ENCODE measurements at places on chromosomes 3 and 15. TPM values are rescaled to one million over a fixed set of nuclear protein-coding genes. Genes with fewer than 3 reads are reported as not detected.

The SCAMP5 gene
- not detected for polyA plus RNA-seq

GRCh38 chr3:132911741-132912415 is 126.3 kb upstream of the TMEM108 start:
- no peak overlapping the region for H3K4me3 ChIP-seq
- H3K4me1 ChIP-seq = no peaks in the 10 kb centered on the region
- H3K36me3 ChIP-seq = no peaks in the 10 kb centered on the region
- H3K27me3 ChIP-seq = no peaks in the 10 kb centered on the region
- no peak overlapping the region for H3K27ac ChIP-seq

- H3K36me3 ChIP-seq = no peaks in the 10 kb centered on the region
- no peak overlapping the region for H3K4me3 ChIP-seq
- peaks cover 3% of the 10 kb centered on the region for H3K27me3 ChIP-seq
- no peak overlapping the region for H3K27ac ChIP-seq
- no peak for DNase-seq
- no peaks in the 10 kb centered on the region for H3K4me1 ChIP-seq
Measured at GRCh38 chr3:57464011-57464410, 80.1 kb downstream of the DNAH12 start.

The MESP1 gene
- 1.9 TPM for polyA plus RNA-seq

The ZCWPW2 gene
- 1.2 TPM for polyA plus RNA-seq

The GOLGA8T gene
- polyA plus RNA-seq = not detected

The C3orf22 gene
- polyA plus RNA-seq = not detected

DNA sequence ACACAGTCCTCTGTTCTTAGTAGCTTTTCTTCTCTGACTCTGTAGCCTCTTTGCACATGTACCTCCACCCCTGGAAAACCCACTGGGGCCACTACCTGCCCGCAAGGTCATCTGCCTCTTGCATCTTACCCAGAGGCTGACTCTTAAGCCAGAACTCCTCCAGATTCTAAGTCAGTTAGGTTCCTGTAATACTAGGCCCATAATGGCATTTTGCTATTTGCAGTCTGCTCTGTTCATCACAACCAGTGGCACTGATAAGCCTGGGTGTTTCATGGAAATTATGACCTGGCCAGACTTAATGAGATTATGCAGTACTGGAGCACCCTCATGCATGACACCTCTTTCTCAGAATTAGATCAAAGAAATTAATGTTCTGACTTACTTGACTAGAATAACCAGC is 31.7 kb upstream of the ATG7 start:
- peaks cover 2% of the 10 kb centered on the region for H3K27me3 ChIP-seq
- H3K4me1 ChIP-seq = no peaks in the 10 kb centered on the region
- DNase-seq = peak; percentile 9
- no peak overlapping the region for H3K4me3 ChIP-seq

- H3K27ac ChIP-seq = no peak overlapping the region
- DNase-seq = no peak
- no peaks in the 10 kb centered on the region for H3K4me1 ChIP-seq
- no peaks in the 10 kb centered on the region for H3K27me3 ChIP-seq
- no peak overlapping the region for H3K4me3 ChIP-seq
- no peaks in the 10 kb centered on the region for H3K36me3 ChIP-seq
Measured at GRCh38 chr3:37135561-37135960, 38.8 kb downstream of the LRRFIP2 start.

The REC114 gene
- not detected for polyA plus RNA-seq

All from CD4-positive, CD25-positive, alpha-beta regulatory T cell (primary cell).